ENCODE measurements at places on chromosomes 4 and X.
A peak's percentile ranks its signal among the peaks of the same experiment; 100 is the strongest.

GRCh38 chr4:25330335-25330734, 17.8 kb downstream of the ZCCHC4 start:
- no peak for DNase-seq

- DNase-seq, result no peak
Measured at GRCh38 chrX:50988649-50989048, 78.1 kb downstream of the BMP15 start.

DNA sequence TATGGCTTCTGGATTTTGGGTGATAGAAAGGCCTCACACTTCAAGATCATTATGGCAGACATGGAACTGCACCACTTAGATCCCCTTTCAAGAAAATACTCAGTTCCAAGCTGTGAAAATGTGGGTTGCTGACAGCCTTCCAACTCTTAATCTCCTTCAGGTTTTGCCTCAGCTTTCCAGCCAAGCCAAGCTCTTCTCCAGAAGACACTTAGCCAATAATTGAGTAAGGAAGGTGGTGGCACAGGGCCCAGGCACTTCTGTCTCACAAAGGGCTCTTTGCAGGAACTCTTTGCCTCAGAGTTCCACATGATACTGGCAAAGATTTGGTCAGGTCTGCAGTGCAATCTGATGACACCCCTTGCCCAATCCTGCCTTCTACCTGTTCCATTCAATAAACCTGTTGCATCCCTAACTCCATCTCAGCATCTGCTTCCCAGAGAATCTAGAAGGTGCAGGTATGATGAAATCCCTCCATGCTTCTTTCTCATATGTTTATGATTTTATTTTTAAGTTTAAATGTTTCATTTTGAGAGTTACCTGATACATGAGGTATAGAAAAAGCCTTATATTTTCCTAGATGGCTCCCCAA, 30.6 kb downstream of the ANXA5 start:
- no peak for DNase-seq

- DNase-seq, result no peak
Measured at GRCh38 chr4:47837908-47838294, at the start of gene CORIN. Gene CORIN, minus strand, starts transcription at chr4:47838067. Its CDS starts 118 bp downstream, at chr4:47837949.

GRCh38 chr4:125368671-125369081, 53.9 kb downstream of the FAT4 start:
- DNase-seq, result no peak

DNA sequence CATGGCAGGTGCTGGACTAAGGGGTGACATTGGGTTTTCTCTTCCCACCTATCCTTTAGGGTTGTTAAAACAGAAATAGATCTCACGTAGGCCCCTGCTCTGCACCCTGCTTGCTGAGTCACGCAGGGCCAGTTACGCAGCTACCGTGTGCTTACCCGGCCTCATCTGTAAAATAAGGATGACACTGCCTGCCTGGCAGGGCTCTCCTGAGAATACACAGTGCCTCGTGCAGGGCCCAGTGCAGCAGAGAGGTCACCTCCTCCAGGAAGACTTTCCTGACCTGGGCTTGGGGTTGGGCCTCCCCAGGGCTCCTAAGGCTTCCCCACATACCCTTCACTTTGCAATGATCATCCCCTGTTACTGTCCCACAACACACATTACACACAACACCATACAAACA, 33.6 kb upstream of the JAKMIP1 start:
- no peak for DNase-seq

- no peak for DNase-seq
Measured at GRCh38 chrX:21382715-21383114, 8.5 kb downstream of the CNKSR2 start.

DNA sequence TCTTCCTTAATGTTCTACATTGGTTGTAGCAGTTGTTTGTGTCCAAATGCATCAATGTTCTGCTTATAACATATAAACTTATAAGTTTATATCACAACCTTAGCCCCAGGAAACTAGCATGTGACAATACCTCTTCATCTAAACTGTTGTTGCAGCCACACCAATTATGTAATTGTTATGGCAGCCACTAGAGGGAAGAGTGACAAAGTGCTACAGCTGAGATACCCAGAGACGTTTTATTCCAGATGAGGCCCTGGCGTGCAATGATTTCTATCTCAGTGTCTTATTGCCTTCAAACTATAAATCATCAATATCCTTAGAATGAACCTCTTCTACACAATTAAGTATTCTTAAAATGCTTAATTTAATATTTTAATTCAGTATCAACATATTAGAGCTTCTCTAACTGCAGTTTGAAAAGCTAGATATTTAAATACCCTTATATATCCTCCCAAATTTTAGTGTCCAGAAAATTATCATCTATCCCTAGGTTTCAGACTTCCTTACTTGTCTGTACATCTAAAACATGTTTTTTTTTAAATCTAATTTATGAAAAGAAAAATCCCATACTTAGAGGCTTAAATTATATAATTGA, 171.6 kb downstream of the PCDH10 start:
- DNase-seq, result no peak

DNA sequence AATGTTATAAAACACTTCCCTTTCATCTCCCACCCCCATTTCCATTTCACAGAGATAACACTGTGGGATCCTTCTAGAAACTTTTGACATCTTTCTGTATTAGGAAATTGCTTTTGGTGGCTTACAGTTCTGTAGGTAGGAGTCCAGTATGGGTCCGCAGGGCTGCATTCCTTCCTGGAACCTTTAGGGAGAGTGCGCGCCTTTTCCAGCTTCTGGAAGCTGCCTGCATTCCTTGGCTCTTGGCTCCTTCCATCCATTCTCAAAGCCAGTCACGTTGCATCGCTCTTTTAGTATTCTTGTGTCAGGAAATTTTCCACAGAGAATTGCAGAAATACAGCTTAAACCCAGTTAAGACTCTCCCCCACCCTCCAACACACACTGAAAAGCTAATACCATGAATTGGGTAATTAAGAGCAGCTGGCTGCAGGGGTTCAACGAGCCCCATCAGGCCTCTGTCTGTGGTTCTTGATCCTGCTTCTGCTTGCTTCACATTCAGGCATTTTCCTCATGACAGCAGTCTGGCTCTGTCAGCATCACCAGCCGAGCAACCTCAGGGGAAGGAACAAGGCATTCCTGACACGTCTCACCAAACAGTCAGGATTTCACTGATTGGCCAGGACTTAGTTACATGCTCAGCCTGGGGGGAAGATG, 48.8 kb downstream of the SEPTIN11 start:
- DNase-seq, result no peak

GRCh38 chr4:140049849-140050637, 103.9 kb downstream of the MAML3 start:
- peak; percentile 36 for DNase-seq

- no peak for DNase-seq
Measured at GRCh38 chr4:94339779-94340178, 2.9 kb downstream of the HPGDS start.

- DNase-seq, result no peak
Measured at GRCh38 chr4:176565049-176565448, 227.7 kb downstream of the VEGFC start.

DNA sequence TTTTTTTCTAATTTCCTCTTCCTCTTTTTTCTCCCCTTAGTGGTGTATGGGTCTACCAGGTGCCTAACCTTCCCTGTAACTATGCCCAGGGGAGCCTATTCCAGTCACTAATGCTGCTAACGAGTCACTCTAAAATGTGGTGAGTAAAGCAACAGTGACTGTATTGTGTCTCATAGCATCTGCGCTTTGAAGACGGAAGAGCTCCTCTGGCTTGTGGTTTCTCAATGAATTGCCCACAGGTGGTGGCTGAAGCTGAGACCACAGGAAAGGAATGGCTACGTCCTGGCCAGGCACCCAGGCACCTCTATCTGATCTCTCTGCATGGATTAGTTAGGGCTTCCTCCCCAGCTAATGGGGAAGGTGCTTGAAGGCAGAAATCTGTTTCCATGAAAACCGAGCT, 763.5 kb upstream of the FRG1 start:
- no peak for DNase-seq
